PC-3 (cell line): ENCODE measurements at places on chromosomes 2 and 18. TPM values are rescaled to one million over a fixed set of nuclear protein-coding genes. Genes with fewer than 3 reads are reported as not detected.

The C2orf81 gene
- 1.6 and 2.4 TPM in 2 replicates for total RNA-seq

The UGT1A3 gene
- total RNA-seq, result not detected in 2 replicates

The CCDC74A gene
- 6.5 and 13.7 TPM in 2 replicates for total RNA-seq

The OR6B2 gene
- not detected in 2 replicates for total RNA-seq

The HJURP gene
- total RNA-seq, result 31.7 and 37.0 TPM in 2 replicates

The KYNU gene
- 1.1 and 2.3 TPM in 2 replicates for total RNA-seq

The INO80C gene
- total RNA-seq, result 6.8 and 16.1 TPM in 2 replicates

The VAMP8 gene
- total RNA-seq, result 141 and 142 TPM in 2 replicates

The BMP10 gene
- not detected in 2 replicates for total RNA-seq

The VIT gene
- total RNA-seq, result not detected in 2 replicates

The UGT1A5 gene
- not detected in 2 replicates for total RNA-seq

The C2orf66 gene
- total RNA-seq, result 0.51 TPM in 1 of 2 replicates, not detected in the other

The MAP3K19 gene
- not detected in 2 replicates for total RNA-seq

The GAL3ST2 gene
- total RNA-seq, result not detected in 2 replicates
